ENCODE measurements at places on chromosomes 5 and 9.
A peak's percentile ranks its signal among the peaks of the same experiment; 100 is the strongest.

DNA sequence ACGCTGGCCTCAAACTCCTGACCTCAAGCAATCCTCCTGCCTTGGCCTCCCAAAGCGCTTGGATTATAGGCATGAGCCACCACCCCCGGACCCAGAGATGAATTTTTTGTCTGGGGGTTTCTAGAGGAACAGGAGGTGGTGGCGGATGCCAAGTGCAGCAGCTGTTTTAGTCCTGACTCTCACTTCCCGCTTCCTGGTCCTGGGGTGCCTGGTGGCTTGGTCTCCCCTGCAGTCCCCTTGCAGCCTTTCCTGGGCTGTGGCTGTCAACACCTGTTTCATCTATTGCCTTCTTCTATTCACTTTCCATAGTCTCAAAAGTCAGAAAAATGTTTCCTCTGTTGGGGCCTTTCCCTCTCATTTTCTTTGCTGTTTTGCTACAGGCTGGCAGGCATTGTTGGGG, 6.5 kb upstream of the NHP2 start:
- no peak for ATAC-seq

GRCh38 chr5:321230-321725, at the start of gene AHRR:
Gene AHRR (plus strand): TSS chr5:321714. CDS start chr5:343903, 22,189 bp downstream.
- peak; percentile 86 for ATAC-seq

DNA sequence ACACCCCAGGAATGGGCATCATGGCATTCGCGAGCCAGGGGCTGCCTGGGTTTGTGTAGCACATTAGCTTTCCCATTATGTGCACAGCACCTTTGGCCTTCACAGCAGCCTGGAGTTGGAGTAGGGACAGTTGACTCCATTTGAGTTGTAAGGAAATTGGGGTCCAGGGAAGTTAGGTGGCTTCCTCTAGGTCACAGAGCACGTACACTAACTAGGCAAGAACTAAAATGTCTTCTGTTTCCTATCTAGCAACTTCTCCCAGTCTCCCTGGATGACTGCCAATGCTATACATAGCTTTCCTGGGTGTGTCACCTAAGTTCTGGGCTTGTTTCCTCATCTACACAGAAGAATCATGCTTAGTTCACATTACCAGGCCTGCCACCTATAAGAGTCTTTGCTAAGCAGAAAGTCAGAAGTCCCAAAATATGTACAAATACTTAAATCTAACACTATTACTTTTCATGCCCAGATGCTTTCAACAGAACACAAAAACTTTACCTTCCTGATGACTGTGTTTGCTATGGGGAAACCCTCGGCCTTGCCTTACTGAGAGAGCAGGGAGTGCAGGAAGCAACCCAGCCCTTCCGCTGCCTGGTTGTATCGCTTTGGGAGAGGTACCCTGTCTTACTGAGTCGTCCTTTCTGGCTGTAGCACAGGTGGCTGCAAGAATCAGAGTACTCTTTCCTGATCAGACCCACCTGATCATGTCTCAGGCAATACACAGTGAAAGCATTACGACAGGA, 12.0 kb downstream of the MACROH2A1 start:
- ATAC-seq, result peak; percentile 79

DNA sequence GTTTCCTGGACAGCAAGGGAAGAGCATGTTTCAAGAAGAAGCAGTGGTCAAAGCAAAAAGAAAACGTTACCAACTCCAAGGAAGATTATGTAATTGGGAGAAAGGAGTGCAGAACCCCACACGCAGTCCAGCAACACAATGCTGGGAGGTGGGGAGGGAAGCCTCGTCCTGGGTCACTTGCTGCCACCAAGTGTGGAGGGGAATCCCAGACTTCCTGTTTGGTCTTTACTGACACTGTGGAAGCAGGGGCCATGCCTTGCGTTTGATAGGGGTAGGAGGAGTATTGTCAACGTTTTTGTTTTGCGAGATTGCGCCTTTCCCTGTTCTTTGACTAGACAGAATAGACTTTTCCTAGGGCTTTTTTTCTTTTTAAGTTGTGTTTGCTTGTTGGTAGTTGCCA, 421.0 kb downstream of the KDM4C start:
- ATAC-seq, result no peak

GRCh38 chr9:32350682-32351081, 33.8 kb upstream of the ACO1 start:
- ATAC-seq, result no peak

GRCh38 chr5:167850911-167851310, 440.5 kb upstream of the WWC1 start:
- no peak for ATAC-seq

- no peak for ATAC-seq
Measured at GRCh38 chr9:112624711-112625707, 92.9 kb downstream of the INIP start.

DNA sequence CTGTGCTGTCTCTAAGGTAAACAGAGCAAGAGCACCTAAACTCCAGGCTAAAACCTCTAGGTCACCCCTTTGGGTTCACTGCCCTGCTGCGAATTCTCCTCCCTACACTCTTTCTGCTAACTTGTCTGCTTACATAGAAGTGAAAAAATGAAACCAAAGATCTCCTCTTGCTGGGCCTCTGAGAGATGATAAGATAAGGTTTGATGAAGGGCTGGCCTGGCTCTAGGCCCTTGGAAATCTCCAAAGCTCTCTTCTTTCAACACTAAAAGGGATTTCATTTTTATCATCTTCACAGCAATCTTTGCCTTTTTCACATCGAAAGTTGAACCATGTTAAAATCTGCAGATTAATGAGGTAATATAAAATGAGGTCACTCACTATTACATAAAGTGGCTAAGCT, 450.8 kb upstream of the TLE4 start:
- no peak for ATAC-seq

DNA sequence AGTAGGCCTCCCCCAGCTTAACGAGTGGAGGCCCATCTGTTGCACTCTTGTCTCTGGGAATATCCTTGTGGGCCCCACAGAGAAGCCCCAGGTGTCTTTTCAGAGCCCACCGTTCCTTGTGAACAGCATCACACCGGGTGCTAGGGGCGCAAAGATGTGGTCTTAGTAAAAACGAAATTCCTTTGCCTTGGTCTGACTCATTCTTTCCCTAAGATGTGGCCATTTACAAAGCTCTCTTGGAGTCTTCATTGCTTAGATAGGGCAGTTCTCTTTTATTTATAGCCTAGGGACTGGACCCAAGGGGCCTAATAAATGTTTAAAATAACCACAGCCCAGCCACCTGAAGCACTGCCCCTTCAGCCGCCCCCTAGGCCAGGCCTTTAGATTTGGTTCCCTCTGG, 52.8 kb upstream of the RPL26L1 start:
- ATAC-seq, result peak; percentile 45

- ATAC-seq, result no peak
Measured at GRCh38 chr9:75229605-75230332, 141.5 kb downstream of the OSTF1 start.

DNA sequence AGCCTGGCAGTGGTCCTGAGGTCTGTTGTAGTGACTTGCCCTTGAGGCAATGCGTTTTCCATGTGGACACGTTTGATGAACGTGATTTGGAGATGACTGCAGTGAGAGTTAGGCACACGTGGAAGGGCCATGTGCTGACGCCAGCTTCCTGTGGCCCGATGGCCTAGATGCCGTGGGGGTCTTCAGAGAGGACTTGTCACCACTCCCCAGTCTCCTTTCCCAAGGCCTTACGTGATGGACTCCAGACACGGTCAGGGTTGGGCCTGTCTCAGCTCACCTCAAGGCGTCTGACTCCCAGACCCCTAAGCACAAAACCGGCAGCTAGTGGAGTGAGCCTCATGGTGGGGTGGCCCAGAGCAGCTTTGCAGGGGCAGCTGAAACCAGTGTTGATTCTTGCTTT, 92.9 kb downstream of the ANGPTL2 start:
- ATAC-seq, result no peak

DNA sequence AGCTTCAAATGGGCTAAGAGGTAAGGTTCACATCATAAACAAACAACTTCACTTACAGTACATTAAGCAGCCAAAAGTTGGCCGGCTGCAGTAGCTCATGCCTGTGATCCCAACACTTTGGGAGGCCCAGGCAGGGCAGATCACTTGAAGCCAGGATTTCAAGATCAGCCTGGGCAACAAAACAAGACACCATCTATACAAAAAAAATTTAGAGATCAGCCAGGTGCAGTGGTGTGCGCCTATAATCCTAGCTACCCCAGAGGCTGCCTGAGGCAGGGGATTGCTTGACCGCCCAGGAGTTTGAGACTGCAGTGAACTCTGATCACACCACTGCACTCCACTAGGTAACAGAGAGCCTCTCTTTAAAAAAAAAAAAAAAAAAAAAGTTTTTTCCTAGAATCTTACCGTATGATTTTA, 16.9 kb downstream of the UBTD2 start:
- no peak for ATAC-seq
